ENCODE measurements at places on chromosomes 5 and 9.

- no peak for DNase-seq
Observed at GRCh38 chr5:55081541-55081940, 20.9 kb upstream of the GZMA start.

GRCh38 chr5:91016954-91017700 is 366.0 kb downstream of the ARRDC3 start:
- DNase-seq: no peak

DNA sequence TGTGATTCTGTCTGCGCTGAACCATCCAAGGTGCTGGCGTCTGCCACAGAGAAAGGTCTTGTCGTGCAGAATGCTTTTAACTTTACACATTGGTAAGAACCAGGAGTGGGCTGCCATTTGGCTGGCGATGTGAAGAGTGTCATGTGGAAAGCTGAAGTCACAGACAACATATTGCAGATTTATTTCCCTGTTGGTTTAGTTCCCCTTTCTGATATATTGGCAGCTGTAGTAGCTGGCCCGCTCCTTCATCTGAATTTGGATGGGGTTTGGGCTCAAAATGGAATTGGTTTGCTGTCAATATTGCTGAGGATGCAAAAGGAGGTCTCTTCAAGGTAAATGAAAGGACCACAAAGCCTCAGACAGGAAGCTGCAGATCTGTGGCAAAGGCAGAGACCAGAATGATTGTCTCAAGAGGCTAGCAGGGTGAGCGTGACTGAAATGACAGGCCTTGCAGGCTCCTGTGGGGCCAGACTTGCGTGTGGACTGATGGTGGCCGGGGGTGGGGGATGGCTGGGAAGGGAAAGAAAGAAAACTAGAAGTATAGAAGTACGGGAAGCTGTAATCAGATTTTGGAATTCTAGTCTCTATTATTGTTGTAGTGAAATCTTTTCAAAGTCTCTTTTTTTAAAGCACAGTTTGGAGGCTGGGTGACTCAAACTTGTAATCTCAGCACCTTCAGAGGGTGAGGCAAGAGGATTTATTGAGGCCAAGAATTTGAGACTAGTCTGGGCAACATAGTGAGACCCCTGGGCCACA is 25.1 kb upstream of the CD180 start:
- DNase-seq: no peak

- no peak for DNase-seq
Observed at GRCh38 chr5:17005107-17005828, 69.2 kb upstream of the MYO10 start.

DNA sequence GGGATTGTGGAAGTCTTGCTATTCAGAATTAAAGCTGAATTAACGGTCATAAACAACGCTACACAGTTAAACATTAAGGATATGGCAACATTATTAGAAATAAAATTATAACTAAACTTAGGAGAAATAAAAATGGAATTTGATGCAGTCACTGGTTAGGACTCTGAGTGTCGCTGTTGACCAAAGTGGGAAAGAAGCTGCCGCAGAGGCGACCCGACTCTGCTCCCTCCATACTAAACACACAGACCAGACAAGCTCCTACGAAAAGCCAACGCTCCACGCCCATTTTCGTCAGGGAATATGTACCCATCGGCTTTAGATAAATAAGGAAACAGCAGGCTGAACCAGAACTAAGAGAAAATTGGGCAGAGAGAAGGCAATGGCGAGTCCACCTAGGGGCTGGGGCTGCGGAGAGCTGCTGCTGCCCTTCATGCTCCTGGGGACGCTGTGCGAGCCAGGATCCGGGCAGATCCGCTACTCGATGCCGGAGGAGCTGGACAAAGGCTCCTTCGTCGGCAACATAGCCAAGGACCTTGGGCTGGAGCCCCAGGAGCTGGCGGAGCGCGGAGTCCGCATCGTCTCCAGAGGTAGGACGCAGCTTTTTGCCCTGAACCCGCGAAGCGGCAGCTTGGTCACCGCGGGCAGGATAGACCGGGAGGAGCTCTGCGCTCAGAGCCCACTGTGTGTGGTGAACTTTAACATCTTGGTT is at the start of gene PCDHGA5:
PCDHGA5 (plus strand) TSS at position 211 of the 709 bp plus-strand sequence; CDS start at position 380, 169 bp downstream.
- no peak for DNase-seq
